ENCODE measurements at places on chromosomes 11 and 22. TPM values are rescaled to one million over a fixed set of nuclear protein-coding genes. Genes with fewer than 3 reads are reported as not detected.

DNA sequence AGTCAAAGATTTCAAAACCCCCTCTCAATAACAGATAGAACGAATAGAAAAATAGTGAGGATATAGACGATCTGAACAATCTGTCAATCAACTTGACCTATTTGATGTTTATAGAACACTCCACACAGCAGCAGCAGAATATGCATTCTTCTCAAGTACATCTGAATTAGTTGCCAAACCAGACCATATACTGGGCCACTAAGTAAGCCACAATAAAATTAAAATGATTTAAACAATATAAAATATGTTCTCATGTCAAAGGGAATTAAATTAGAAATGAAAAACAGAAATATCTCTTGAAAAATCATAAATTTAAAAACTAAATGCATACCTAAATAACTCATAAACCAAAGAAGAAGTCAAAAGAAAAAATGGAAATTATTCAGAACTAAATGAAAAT is 229.2 kb downstream of the SBF2 start:
- no peak for DNase-seq

DNA sequence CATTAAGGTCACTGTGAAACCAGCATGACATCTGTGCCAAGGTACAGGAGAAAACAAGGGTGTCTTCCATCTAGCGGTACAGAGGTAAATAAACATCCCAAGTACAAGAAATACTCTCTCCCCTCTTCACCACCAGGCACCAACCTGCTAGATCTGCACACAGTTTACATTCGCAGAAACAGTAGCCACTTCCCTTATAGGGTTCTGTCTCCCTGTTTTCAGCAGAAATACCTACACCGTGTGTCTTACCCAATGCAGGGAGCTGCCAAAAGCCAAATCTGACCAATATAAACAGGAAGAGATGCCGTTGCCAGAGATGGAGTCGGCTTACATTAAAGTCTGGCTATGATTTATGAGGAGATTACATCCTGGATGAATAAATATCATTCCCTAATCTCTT is 1.2 kb downstream of the SCN4B start:
- no peak for DNase-seq

DNA sequence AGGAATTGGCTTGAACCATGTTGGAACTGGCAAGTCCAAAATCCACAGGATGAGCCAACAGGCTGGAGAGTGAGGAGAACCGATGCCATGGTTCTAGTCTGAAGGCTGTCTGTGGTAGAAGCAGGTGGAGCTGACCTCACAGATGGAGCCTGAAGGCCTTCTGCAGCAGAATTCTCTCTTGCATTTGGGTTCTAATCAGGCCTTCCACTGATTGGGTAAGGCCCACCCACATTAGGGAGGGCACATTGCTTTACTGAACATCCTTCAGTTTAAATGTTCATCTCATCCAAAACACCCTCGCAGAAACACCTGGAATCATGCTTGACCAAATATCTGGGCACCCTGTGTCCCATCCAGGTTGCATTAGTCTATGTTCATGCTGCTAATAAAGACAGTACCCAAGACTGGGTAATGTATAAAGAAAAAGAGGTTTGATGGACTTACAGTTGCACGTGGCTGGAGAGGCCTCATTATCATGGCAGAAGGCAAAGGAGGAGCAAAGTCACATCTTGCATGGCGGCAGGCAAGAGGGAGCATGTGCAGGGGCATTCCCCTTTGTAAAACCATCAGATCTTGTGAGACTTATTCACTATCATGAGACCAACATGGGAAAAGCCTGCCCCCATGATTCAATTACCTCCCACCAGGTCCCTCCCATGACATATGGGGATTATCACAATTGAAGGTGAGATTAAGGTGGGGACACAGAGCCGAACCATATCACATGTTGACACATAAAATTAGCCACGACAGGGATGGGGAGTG is 15.9 kb downstream of the SMIM38 start:
- no peak for DNase-seq

GRCh38 chr22:50015451-50016307 is 3.1 kb upstream of the IL17REL start:
- no peak for DNase-seq

- no peak for DNase-seq
Measured at GRCh38 chr22:27240298-27241075, 561.1 kb downstream of the MN1 start.

The MRPL48 gene
- 45.2 TPM for total RNA-seq

The OR51B4 gene
- total RNA-seq: not detected

The KCNC1 gene
- not detected for total RNA-seq

Data from glomerular endothelial cell (primary cell).